Stimulated activated CD8-positive, alpha-beta memory T cell treated with anti-CD3 and anti-CD28 coated beads, Interleukin-4, amount 100 ng/mL, for 1 hour (primary cell): ENCODE measurements at places on chromosomes 3 and 15.

DNA sequence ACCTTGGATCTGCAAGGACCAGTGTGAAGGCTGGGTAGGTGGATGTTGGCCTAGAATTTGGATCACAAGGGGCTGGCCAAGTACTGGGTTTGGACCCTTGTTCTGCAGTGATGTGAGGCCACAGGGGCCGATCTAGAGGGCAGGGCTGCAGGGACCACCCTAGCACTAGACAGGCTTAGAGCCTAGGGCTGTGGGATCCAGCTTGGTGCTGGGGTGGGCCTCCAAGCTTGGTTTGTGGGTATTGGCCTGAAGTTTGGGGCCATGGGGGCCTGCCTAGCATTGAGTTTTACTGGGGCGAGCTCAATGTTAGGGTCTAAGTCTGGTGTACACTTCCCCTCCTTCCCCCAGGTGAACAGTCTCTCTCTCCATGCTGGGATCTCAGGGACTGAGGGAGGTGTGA is 36.5 kb downstream of the UBE3A start:
- DNase-seq = no peak

DNA sequence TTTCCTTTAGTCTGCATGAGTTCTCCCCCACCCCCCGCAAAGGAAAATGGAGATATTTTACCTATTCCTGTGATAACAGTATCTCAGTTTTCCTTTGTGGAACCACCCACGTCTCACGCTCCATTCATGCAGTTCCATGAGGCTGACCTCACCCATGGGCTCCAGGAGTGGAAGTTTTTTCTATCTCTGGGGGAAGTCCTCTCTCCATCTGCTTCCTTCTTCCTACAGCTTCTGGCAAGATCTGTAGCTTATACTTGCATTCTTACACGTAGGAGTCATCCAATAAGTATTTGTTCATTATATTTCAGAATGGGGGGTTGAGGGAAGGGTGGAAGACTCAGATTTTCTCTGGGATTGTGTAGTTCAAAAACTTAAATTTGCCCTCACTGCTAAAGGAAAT is 5.8 kb upstream of the GLCE start:
- no peak for DNase-seq

- DNase-seq = no peak
These were observed 618 bp downstream of the PARL start for GRCh38 chr3:183884097-183884426.

- DNase-seq = no peak
These were observed 12.6 kb downstream of the ATP2C1 start for GRCh38 chr3:130906374-130906995.

- no peak for DNase-seq
These were observed 393.8 kb downstream of the ZNF385D start for GRCh38 chr3:21357241-21357640.
